ENCODE measurements at places on chromosomes 1 and 21.

DNA sequence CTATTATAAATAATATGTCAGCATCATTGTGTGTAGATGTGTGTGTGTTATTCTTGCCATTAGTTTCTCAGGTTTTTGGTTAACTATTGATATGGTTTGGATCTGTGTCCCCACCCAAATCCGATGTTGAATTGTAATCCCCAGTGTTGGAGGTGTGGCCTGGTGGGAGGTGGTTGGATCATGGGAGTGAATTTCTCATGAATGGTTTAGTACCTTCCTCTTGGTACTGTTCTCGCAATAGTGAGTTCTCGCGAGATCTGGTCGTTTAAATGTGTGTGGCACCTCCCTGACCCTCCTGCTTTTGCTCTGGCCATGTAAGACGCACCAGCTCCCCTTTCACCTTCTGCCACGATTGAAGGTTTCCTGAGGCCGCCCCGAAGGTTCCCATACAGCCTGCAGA is 9.6 kb upstream of the POFUT2 start:
- no peak for DNase-seq

DNA sequence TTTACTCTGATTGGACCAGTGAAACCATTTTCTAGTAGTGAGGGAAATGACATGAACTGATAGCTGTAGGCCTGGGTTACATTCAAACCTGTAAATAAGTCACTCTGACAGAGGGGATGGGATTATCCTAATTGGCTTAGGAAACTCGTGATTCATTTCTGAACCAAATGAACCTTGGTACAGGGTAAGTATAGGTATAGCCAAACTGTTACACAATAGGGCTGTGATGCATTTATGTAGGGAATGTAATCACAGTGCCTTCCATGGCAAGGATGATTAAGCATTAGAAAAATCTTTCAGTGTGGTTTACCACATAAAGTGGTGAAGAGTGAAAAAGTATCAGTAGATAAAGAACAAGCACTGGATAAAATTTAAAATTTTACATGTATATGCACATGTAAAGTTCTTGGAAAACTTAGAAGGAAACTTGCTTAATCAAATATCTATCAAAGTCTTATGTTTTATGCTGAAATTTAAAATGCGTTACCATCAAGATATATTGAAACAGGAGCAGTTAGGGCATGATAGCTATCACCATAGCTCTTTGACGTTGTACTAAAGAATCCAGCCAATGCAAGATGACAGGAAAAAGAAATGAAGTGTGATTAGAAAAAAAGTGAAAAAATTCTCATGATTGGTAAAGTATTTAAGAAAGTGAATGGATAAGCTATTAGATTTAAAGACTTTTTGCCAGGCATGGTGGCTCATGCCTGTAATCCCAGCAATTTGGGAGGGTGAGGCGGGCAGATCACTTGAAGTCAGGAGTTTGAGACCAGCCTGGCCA is 63.0 kb downstream of the RABGAP1L start:
- peak; percentile 72 for DNase-seq

- no peak for DNase-seq
These were observed 88.2 kb downstream of the RABGAP1L start for GRCh38 chr1:174247472-174247871.

DNA sequence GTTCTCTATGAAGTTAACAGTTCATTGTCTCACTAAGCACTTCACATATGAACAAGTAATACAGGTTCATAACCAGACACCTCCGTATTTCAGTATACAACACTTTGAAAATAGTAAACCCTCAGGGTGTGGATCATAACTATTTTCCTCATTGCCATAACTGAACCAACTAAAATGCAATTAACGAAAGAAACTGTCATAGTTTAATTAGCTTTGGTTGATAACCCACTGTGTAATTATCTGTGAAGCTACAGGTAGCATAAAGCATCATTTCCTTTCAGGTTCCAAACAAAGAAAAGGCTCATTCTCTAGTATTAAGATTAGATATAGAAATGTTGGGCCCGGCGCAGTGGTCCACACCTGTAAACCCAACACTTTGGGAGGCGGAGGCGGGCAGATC is 58.5 kb downstream of the EIF4G3 start:
- DNase-seq: no peak

DNA sequence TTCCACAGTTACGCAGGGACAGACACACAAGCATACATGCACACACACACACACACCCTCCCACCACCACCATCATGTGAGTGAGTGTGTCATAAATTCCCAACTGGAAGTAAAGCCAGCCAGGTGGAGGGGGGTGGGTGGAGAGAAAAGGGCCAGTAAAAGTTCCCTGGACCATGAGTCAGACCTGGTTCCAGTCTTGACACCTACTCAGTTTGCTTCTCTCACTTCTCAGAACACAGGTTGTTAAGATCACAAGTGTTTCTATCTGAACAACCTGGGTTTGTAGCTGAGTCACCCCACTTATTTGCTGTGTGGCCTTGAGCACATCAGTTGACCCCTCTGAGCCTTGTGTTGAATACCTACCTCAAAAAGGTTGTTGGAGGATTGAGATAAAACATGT is 9.6 kb downstream of the EPHA10 start:
- DNase-seq: no peak

GRCh38 chr1:54159733-54160316 is 7.0 kb upstream of the CDCP2 start:
- DNase-seq: no peak

- no peak for DNase-seq
These were observed 95.8 kb downstream of the ARHGEF10L start for GRCh38 chr1:17635276-17635675.

GRCh38 chr1:12069623-12070244 is 6.6 kb downstream of the TNFRSF8 start:
- no peak for DNase-seq

DNA sequence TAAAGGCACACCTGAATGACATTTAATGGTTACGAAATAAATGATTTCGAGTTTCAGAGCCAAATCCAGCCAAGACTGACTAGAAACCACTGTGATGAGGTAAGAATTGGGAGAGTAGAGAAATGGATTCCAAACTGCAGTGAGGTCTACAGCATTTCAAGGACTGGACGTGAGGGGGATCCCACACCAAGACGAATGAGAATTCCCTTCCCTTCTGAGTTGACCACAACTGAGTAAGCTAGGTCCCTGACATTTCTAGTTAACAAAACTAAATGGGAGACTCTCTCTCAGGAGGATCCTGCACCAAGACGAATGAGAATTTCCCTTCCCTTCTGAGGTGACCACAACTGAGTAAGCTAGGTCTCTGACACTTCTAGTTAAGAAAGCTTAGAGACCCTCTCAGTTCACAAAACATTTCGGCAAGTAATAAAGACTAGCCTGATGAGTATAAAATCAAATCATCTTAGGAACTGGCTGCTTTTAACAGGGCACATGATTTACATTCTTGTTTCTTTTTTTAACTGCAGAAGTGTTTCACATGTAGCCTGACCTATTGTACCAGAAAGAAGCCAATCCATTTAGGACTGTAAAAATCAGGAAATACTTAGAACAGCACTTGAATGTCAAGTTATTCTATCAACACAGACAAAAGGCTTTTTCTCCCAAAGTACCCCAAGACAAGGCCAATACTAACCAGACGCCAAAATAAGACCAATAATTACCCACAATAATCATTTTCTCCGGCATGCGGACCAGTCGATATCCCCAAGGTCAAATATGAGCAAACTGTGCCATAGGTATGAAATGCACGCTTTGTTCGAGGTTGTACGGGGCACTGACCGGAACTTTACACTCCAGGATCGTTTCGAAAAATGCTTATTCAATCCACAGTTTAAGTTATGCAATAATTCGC is 1.4 kb upstream of the SPATA1 start:
- DNase-seq: peak; percentile 69

GRCh38 chr1:225881081-225881958 is 860 bp downstream of the TMEM63A start:
- DNase-seq: peak; percentile 80

- no peak for DNase-seq
These were observed 1.9 kb upstream of the SAMSN1 start for GRCh38 chr21:14547834-14548513.

DNA sequence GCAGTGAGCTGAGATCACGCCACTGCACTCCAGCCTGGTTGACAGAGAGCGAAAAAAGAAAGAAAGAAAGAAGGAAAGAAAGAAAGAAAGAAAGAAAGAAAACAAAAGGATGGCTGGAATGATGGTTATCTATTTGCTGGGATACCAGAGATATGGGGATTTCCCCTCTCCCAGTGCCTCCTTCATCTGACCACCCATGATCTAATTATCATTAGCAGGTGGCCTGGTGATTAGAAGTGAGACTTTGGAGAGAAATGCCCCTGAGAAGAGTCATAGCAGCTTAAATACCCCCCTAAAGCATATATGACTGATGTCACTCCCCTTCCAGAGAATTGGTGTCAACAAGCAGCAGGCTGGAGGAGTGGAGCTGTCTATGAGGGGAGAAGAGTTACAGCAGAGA is 1.3 kb upstream of the NPPB start:
- DNase-seq: no peak

GRCh38 chr1:11057477-11057876 is 2.3 kb downstream of the SRM start:
- no peak for DNase-seq

DNA sequence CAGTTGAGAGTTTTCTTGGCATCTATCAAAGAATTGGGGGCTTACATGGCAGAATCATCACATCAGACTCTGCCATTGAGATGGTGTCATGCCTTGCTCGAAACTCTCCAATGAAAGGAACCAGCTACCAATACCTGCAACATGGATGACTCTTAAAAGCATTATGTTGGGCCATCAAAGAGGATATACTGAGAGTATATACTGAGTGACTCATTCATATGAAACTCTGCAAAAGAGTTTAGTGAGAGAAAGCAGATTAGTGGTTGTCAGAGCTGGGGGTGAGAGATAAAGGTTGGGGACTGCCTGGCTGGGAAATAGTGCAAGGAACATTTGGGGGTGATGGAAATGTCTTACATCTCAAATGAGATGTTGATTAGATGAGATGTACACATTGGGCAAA is 14.7 kb upstream of the HMGB4 start:
- peak; percentile 13 for DNase-seq

- no peak for DNase-seq
These were observed 3.3 kb upstream of the WARS2 start for GRCh38 chr1:119143706-119144105.

DNA sequence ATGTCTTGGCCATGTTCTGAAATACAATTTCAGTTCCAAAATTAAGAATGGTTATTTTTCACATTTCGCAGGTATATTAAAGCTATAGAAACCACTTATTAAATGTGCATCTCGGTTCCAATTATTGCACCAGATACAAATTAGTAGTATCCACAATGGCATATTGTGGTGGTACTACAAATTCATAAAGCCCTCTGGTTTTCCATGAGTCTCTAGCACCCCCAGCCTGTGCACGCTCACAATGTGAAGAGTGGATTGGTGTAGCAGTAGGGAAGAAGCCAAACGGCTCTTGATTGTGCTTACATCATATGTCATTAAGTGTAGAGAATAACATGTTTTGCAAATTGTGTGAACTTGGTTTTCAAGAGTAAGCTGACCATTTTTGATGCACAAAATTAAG is 1.9 kb upstream of the BRINP3 start:
- no peak for DNase-seq

- peak; percentile 22 for DNase-seq
These were observed 7.1 kb downstream of the MYBPHL start for GRCh38 chr1:109299558-109300343.

DNA sequence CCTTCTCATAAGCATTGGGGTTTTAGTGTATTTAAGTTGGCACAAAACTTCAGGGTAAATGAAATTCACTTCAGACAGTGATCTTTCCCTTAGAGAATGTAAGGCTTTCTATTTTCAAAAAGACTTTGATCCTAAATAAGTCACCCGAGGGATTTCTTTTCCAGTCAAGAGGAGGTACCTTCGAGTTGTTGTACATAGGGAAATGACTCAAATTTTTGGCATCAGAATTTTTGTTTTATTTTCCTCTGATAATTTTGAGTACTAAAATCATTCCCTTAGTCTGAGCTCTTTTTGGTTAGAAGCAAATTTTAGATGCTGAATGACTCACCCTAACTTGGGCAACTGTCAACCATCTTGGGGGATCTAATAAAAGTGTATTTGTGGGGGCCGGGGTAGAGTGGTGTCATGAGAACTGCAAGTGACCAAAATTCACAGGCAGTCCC is 193.9 kb downstream of the DHRS3 start:
- peak; percentile 79 for DNase-seq

DNA sequence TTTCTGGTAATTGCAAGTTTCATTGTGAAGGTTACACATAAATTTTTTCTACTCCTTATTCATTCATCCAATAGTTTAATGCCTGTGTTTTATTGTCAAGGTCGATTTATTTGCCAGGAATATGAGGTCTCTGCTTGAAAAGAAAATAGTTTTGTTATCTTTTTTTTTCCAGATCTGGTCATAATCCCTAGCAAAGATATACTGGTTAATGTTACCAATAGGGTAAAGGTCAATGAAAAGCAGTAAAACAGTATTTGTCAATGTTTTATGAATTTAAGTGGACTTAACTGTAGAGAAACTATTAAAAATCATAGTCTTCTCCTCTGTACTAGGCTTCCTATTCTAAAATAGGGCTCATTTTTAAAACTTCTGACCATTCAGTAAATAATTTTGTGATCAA is 8.1 kb upstream of the FMO3 start:
- DNase-seq: no peak

GRCh38 chr1:245606157-245606725 is 451.5 kb downstream of the KIF26B start:
- DNase-seq: no peak

DNA sequence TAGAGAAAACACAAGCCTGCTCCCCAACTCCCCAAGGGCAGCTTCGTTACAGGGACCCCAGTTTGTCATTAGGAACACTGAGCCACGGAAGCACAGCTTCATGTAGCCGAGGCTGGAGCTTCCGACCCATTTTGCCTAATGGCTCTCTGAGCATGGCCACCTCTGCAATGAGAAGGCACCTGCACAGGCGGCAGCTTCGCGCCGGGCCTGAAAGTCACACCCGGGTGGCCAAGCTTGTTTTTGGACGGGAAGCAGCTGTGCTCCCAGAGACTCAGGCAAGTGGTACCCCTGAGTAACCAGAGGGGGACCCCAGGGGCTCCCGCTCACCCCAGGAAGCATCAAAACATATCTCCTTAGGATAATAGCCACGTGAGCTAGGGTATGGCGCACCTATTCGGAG is 80.9 kb downstream of the SLC66A1 start:
- DNase-seq: no peak

GRCh38 chr1:201480231-201481003 is 11.4 kb upstream of the PHLDA3 start:
- peak; percentile 78 for DNase-seq

DNA sequence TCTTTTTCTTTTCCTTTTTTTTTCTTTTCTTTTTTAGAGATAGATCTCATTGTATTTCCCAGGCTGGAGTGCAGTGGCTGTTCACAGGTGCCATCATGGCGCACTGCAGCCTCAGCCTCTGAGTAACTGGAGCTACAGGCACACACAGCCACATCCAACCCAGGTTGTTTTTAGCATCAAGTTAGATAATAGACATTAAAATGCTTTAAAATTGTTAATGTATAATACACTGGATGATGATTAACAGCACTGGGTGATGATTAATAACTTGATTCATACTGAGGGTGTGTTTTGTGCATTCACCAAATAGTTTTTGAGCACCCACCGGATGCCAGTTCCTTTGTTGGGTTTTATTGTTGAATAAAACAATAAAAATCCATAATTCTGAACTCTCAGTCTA is 75.2 kb downstream of the BEND5 start:
- DNase-seq: no peak

GRCh38 chr21:25512095-25513081 is 94.9 kb downstream of the MRPL39 start:
- no peak for DNase-seq

- DNase-seq: no peak
These were observed 247.5 kb downstream of the NRIP1 start for GRCh38 chr21:14817311-14817710.

GRCh38 chr1:20717452-20718342 is at the start of gene KIF17:
Gene KIF17, minus strand, starts transcription at chr1:20718007. Its CDS starts 301 bp downstream, at chr1:20717706.
- peak; percentile 80 for DNase-seq

- DNase-seq: peak; percentile 92
These were observed 170.0 kb downstream of the LTN1 start for GRCh38 chr21:28822486-28823335.

All from EH (cell line).